SHP77 treated with DMSO at 0.1 percent for 48 hours (cell line): ENCODE measurements at places on chromosomes 3 and 15.

DNA sequence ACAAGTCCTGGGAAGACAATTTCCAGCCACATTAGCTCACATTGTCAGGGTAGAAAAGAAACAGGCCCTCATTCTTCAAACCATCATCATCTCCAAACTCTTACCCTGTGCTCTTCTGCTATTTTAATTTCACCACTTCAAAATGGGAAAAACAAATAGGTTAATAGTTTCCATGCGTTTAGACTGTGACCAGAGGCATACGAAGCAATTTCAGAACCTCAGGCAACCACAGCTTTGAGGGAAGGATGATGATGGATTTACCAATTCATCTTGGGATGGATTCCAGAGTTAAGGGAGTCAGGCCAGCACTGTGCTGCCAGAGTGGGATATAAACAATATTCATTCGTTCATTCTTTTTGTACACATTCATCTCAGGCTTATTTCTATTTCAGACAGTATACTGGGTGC, 307.8 kb upstream of the TPRG1 start:
- DNase-seq = no peak

DNA sequence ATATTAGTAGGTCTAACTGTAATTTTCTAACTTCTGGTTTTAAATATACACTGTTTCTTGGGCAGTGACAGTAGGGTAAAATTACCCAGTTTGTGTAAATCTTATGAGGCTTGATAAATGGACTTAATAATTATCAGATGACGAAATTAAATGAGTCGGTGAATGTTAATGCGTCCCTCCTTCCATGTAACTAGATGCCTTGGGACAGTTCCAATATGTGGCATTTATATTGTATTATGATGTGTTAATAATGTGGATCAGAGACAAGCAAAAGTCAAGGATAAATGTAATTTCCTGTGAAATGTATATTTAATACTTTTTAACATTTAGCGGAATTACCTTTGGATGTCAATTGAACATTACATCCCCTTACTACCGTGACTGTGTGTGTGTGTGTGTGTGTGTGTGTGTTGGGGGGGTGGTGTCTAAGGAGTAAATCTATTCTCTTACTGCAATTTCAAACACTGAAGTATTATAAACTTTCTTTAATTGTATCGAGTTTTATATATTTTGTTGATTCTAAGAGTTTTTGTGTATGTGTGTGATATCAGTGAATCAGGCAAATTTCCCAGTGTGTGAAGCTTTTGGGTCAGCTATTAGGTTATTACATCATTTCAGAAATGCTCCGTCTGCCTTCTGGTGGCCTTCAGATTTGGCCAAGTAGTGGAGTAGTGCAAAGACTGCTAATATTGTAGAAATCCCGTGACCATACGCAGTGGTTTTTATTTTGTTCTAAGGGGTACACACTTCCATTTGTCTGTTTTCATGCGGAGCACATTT, 50.1 kb downstream of the CNTN4 start:
- DNase-seq = no peak

GRCh38 chr15:82538961-82539690, 1.1 kb downstream of the RPS17 start:
- DNase-seq = no peak

DNA sequence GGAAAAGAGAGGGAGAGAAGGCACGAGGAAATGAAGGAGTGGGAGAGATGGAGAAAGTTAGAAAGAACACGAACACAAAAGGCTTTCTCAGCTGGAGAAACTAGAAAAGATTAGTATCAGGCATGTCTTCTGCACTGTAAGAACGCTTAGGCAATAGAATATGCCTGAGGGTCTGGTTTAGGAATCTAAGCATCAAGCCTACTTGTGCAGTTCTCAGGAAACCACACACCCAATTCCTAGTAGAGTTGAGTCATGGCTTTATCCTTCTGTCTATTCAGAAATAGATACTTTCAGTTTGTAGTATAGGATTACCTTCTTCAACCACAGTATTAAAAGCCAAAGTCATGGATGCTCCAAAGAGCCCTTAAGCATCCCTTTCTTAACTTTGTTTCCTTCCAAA, 969.4 kb downstream of the NTRK3 start:
- DNase-seq = no peak

DNA sequence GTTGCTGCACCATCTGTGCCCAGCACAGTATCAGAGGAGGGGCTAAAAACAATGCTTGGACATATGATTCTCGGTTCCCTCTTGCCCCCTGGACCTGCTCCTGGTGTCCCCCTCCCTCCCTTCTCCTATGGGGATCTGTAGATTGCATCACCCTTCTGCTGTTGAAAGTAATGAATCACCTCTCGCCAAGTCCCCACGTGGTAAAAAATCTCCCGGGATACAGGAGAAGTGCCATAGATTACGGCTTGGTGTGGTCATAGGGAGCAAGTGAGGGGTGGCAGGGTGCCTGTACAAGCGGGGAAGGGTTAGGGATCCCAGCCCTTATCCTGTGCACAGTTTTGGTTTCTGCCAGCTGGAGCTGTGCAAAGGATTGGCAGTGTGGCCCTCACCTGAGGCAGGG, 37.7 kb downstream of the AMOTL2 start:
- no peak for DNase-seq

GRCh38 chr15:92724144-92724543, 68.6 kb upstream of the FAM174B start:
- DNase-seq = no peak

DNA sequence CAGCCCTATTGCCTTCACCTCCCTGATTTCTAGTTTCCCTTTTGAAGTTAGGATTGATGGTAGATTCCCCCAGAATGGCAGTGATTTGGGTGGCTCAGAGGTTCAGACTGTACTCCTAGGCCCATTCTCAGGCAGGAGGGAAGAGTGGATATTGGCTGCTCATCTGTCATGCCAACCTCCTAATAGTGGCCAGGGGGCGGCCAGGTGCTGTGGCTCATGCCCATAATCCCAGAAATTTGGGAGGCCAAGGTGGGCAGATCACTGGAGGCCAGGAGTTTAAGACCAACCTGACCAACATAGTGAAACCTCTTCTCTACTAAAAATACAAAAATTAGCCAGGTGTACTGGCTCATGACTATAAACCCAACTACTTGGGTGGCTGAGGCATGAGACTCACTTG, 11.3 kb downstream of the RRP9 start:
- DNase-seq = no peak

GRCh38 chr3:196419386-196419785, 12.8 kb downstream of the UBXN7 start:
- DNase-seq = no peak

DNA sequence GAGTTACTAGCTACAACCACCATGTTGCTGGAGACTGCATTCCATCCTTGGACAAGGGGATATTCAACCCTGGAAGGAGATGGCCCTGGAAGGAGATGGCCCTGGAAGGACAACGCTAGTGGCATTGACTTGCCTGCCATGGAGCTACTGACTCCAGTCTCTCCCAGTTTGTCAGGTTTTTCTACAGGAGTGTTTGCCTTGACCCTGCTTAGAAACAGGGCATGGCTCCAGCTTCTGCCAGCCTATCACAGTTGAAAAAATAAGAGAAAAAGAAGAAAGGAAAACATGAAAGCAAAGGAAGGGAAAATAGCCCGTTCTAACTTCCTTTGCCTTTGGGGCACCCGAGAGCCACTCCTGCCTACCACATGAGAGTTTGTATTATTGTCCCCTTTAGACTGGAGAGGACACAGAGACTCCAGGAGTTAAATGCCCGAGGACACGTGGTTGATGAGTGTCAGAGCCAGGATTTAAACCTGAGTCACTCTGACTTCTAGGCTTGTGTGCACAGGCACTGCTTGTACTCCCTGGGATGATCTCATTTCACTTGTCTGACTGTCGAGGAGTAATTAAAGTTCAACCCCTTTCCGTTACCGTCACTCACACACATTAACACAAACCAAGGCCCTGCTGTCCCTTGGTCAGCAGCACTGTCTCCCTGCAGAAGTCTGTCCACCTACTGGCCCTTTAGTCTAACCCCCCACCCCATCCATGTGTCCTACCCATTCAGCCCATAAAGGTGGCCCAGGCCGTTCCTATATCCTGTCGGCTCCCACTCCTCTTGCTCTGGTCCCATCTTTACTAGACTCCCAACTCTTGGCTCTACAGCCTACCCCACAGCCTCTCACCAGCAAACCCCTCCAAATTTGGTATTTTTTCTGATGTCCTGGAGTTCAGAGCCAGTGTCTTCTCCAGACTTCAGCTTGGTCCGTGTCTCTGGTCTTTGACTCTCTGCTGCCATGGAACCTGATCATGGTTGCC, 46.1 kb downstream of the C2CD4A start:
- peak; percentile 29 for DNase-seq

- no peak for DNase-seq
These were observed 10.2 kb upstream of the APBA2 start for GRCh38 chr15:28875461-28876000.

DNA sequence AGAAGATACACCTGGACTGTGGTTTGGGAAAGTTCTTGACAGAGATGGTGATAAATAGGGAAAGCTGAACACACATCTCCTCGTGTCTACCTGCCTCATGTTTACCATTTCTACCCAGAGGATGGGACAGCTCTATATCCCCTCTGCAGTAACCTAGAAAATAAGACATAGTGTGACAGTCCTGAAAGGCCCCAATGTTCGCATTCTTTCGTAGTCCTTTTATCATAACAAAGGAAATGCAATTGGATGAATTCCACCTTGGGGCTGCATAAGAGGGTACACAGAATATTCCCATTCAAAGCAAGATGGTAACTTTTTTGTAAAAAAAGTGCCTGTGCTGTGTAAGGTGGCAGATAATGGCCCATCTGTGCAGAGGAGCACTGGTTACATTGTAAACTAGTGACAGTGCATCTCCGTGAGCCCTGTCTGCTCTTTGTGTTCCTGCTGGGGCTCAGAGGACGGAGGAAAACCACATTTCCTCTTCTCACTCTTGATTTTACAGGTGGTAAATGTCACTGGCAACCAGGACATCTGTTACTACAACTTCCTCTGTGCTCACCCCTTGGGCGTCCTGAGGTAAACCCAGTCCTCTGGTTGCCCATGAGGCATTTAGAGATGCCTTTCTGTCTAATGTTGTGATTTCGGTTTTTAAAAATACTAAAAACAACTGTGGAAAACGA, 74.3 kb downstream of the SIDT1 start:
- no peak for DNase-seq

DNA sequence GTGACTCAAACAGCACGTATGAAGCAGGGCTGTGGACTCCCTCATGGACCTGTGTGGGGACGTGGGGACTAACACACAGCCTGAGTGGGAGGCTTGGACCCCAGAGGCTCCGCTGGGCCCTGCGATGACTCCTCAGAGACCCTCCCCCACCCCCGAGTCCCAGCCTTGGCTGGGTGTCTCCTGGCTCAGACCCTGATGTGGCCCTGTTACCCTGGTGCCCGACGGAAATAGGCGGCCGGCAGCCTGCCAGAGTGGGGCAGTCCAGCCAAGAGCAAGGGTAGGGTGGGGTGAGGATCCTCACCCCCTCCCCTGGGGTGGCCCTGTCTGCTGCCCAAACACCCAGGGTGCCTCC, 15.3 kb downstream of the TNK2 start:
- DNase-seq = no peak
